ENCODE measurements at places on chromosomes 11 and 22.

DNA sequence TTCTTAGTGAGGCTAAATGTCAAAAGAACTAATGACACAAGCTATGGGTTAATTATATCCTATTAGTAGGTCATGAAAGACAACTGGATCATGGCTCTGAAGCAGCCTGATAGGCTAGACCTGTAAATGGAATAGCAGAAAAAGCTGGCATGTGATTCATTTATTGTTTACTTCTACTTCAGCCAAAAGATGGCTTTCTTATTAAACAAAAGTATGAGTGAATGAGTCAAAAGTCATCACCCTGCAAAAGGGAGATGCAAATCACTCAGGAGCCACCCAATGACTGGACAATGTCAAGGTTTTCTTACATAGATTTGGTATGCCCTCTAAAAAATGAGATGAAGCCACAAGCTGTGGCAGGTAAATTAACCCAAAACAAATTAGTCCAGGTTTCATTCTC is 138.0 kb downstream of the TRPC6 start:
- DNase-seq = no peak

GRCh38 chr22:45996241-45997076 is 19.5 kb upstream of the WNT7B start:
- no peak for DNase-seq

DNA sequence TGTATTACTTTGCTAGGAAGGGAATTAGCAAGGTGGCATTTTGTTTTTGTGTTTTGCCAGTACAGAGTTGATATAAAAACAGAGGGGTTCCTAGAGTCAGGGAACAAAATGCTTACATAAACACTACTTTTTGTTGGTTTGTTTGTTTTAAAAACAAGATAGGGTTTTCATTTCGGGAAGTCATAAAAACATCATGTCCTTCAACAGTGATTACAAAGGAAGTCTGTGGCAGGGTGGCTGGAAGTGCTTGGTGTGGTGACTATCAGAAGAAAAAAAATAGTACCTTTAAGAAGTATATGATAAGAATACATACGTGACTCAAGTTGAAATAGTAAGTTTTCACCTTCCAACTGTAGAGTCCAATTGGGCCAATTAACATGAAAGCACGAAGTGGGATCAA is 1.2 kb upstream of the IL18 start:
- no peak for DNase-seq

DNA sequence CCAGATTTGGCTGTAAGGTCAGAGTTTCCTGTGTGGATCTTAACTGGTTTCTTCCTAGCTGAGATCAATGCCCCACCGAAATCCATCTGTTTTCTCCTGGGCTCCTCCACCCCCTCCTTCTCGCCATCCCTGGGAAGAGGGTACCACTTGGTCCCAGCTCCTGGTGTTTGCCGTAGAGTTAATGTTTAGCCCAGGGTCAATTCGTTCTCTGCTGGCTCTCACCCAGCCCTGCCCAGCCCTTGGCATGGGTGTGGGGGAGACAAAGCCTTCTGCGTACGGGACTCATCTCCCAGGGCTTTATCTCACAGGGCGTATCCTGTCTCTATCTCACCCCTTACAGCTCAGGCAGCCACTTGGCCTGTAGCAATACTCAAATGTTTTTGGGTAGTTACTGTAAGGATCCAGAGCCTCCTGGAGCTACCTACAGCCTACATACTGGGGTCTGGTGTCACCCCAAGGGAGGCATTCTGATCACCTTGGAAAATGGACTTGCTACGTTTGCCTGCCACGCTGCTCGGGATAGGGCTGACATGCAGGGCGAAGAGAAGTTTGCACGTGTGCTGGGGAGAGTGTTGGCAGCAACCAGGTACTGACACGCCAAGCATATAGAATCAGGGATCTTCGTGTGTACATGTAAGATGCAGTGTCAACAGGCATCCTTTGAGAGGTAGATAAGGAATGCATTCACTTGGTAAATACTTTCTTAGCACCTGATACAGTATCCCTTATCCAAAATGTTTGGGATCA is 66.1 kb downstream of the SCN3B start:
- no peak for DNase-seq

Data from stimulated activated CD4-positive, alpha-beta T cell treated with anti-CD3 and anti-CD28 coated beads, TNF-alpha, amount 100 ng/mL, for 1 hour (primary cell).